Glutamatergic neuron (in vitro differentiated cells): ENCODE measurements at places on chromosomes 5 and 9.

DNA sequence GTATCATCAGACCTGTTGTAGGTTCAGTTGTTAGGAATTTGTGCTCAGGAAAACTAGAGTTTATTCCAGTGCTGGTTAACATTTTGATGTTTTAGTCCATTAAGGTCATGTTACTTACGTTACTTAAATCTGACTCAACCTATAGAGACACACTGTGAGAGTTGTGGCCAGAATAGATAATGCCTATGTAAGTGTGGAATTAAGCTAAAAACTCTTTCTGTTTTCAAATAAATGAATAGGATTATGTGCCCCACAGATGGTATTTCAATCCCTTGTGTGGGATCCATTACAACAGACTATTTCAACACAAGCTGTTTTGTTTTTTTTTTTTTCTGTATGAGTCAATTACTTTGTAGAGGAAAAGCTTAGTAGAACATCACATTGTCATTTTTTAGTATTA lies 68.1 kb downstream of the MEGF10 start:
- DNase-seq = no peak

- DNase-seq = peak; percentile 41
Measured at GRCh38 chr9:1939926-1940368, 75.2 kb upstream of the SMARCA2 start.

- DNase-seq = no peak
Measured at GRCh38 chr5:42811591-42812446, at the start of gene SELENOP. Gene SELENOP, minus strand, starts transcription at chr5:42811892. Its CDS starts 3,539 bp downstream, at chr5:42808353.

- DNase-seq = no peak
Measured at GRCh38 chr9:115884846-115885245, 268.7 kb upstream of the PAPPA start.

- DNase-seq = no peak
Measured at GRCh38 chr9:77291714-77292113, 114.4 kb downstream of the VPS13A start.

DNA sequence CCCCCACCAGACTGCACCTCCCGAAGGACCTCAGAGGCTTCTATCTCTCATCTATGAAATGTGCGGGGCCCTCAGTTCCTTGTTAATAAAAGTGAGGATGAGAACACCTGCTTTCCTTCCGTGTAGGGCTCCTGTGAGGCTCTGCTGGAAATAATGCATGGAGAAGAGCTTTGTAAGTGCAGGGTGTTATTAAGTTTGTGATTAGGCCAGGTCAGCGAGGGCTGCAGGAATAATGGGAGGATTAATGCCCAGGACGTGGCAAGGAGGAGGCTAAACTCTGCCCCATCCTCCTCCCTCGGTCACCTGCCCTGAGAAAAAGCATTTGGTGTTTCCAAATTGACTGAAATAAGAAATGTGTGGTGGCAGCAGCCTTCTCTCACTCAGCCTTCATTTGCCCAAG lies 83.5 kb upstream of the HSPA9 start:
- DNase-seq = no peak

DNA sequence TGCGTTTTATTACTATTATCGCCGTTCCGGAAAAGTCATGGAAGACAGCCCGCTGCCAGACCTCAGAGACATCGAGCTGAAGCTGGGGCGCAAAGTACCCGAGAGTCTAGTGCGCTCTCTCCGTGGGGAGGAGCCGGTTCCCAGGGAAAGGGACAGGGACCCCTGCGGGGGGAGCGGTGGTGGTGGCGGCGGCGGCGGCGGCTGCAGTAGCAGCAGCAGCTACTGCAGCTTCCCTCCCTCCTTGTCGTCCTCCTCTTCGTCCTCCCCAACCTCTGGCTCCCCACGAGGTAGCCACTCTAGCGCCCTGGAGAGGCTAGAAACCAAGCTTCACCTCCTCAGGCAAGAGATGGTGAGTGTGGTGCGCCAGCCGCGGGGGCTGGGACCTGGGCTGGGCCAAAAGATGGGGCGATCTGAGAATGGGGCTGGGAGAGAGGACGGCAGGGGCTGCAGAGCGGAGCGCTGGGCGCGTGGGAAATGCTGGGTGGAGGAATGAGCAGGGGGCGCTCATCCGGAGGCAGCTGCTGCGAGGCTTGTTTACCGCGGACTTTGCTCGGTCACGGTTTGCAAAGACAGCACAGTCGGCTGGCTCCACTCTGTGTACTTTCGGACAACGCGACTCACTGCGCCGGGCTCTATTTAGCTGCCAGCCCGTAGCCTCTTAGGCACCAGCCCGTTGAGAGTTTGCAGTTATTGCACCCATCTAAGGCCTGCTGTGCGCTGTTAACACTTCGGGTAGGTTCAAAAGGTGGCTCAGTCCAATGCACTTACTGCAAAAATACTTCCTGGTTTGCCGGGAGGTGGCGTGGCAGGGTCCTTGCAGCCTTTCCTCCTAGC lies 1.1 kb downstream of the LURAP1L start:
- peak; percentile 77 for DNase-seq

DNA sequence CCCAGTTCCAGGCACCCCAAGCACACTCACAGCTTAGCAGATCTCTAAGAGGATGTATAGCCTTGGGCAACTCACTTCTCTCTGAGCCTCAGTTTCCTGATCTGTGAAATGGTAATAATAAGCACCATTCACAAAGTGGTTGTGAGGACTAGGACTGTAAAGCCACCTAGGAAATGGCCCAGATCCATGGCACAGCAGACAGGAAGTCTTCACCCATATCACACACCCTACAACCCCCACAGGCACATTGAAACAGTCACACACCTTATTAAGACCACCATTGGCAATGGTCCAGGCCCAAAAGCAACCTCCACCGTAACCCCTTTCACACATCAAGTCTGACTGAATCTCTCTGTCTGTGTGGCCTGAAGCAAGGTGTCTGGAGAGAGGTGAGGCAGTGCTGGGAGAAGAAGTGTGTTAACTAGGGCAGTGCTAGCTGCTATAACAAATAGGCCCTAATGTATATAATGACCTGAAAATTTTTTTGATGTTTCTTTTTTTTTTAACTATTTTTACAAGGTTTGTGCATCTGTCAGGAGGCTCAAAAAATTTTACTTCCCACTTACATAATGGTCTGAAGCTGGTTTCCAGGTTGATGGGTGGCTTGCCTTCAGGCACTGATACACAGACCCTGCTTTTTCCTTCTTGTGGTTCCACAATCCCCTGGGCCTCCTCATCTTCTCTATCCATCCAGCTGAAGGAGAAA lies 2.4 kb upstream of the RGS14 start:
- no peak for DNase-seq

DNA sequence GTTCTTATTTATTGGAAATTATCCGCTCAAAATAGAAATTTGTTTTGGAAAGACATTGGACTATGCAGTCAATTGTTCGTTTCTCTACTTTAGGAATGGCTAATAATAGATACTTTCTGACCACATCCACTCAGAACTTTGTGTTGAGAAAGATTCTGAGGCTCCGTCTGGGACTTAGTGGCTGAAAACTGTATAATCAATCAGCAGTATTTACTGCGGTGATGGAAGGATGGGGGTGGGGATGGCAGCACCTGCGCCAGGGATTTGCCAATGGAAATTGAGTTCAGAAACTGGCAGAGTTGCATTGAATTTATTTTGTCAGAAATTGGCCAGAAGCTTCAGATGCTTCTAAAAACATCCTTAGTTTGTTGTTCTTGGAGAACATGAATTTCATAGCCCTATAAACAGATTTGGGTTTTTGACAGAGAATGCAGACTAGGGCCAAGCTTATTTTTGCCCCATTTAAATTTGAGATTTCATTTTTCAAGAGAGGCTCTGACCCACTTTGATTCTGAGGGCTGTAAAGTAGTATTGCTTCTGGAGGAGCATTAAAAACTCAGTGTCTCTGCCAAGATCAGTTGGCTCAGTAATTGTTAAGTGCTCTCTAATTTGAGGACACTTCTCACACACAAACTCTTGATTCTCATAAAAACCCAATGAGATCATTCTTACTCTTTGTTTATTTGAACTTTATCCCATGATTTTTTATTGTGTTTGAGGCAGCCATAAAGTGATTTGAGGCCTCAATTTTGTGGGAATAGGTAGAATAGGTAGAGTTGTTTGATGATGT lies 215.1 kb downstream of the CD180 start:
- DNase-seq = no peak

- DNase-seq = no peak
Measured at GRCh38 chr5:122053181-122054109, 24.6 kb downstream of the LOX start.

GRCh38 chr9:127898433-127899127 lies 823 bp downstream of the ST6GALNAC6 start:
- DNase-seq = no peak

GRCh38 chr5:159051421-159052282 lies 48.1 kb downstream of the EBF1 start:
- DNase-seq = peak; percentile 66

DNA sequence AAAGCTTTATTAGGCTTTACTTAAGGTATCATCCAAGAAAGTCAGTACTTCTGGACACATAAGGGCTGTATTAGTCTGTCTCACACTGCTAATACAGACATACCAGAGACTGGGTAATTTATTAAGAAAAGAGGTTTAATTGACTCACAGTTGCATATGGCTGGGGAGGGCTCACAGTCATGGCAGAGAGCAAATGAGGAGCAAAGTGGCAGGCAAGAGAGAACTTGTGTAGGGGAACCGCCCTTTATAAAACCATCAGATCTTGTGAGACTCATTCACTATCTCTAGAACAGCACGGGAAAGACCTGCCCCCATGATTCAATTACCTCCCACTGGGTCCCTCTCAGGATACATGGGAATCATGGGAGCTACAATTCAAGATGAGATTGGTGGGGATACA lies 49.2 kb upstream of the SLC44A1 start:
- DNase-seq = no peak

DNA sequence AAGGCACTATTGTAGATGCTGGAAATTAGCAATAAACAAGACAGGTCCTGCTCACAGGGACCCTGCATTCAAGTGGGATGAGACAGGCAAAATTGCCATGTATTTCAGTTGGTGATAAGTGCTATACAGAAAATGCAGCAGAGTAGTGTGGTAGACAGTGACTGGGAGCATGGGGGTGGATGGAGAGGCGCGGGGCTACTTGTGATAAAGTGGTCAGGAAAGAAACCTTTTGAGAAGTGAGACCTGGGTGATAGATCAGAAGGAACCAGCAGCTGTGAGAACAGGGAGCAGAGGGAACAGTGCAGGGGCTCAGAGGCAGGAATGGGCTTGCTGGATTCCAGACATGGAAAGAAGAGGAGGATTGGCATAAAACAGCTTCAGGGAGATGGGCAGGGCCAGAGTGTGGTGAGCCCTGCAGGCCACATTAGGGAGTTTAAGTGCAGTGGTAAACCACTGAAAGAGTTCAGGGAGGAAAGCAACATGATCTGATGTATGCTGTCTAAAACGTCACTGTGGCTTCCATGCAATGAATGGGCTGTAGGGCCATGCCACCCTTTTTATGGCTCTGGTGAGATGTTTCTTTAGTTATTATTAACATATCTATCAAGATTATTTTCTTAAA lies 7.3 kb downstream of the CRHBP start:
- no peak for DNase-seq

GRCh38 chr5:151019331-151019730 lies 1.1 kb upstream of the GPX3 start:
- DNase-seq = no peak

- no peak for DNase-seq
Measured at GRCh38 chr5:36360307-36360706, 58.6 kb upstream of the RANBP3L start.

DNA sequence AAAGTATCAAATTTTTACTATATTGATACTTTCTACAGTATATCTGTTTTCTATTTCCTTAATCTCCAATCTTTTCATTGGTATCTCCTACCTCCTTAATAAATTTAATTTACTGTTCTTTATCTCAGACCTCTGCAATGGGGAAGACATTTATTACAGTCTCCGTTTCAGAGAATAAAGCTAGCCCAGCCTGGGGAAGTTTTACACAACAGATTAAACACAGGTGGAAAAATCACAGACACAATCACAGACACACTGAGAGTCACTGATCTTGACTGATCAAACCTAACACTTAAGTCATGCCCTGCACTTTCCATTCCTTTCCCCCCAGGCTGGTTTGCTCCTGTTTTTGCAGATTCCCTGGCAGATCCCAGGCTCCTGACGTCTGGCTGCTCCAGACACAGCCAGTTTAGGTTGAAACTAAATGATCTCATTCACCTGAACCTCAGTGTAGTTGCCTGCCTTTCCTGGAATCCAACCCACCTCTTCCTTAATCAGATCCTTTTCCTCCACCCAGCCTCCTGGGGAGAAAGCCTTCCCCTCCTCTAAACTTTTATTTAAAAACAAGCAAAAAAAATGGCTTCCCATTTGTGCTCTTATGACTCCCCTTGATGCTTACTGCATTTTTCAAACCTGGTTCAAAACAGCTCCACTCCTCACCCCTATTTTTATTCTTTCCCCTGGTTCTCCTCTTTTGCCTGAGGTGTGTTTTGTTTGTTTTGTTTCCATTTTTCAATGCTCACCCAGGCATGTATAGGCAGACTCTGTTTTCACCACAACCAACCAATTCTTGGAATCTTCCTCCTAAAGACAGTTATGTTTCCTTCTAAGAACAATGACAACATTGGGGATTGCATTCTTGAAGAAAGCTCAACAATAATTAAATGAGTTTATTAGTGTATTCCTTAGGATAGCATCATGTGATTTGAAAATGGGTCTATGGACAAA lies 29.5 kb upstream of the OSMR start:
- no peak for DNase-seq

DNA sequence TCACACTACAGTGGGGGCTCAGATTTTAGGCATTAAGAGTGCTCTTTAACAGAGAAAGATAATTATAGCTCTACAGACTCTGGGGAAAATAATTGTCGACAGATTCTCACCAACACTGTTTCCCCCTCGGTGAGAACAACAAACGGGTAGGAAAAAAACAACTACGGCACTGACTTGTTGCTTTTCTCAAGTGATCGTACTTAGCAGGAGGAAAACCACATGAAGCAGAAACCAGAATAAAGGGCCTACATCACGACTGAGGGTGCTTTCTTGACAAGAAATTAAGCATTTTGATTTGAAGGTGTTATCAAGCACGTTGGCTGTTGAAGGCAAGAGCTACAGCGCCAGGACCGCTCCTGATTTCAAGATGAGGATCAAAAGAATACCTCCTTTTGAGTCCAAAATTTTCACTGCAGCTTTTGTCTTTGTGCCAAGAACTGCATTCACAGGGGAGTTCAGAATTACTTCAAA lies 27.2 kb upstream of the CER1 start:
- no peak for DNase-seq

GRCh38 chr5:122880749-122881148 lies 35.3 kb downstream of the SNX24 start:
- DNase-seq = no peak

DNA sequence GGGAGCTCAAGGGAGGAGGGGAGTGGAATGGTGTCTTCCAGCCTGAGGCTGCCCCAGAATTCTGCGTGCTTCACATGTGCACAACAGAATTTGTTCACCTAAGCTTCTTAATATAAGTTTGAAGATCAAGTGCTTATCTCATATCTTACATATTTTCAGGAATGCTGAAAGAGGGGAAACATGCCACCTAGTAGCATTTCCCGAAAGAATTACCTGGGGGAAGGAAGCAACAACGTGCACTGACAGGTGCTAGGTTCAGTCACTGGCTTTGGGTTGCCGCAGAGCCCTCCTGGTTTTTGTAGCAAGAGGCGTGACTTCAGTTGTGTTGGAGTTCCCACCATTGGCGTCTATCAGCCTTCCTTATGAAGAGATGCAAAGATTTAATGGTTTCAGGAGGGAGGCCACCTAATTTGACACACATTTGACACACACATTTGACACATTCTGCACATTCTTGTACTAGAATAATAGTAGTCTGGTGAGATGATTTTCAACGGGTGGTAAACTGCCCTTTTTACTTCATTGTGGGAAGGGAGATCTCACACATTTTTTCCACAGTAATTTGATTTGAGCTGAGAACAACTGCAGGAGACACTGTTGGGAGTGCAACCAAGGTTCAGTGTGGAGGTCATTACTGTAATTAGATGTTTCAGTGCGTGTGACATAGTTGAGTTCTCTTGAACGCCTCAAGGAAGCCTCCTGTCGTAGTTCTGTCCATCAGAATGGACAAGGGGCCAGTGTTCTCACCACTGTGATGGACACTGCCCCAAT lies 481.3 kb downstream of the CCDC171 start:
- no peak for DNase-seq
